ENCODE measurements at places on chromosomes 1 and 21. TPM values are rescaled to one million over a fixed set of nuclear protein-coding genes. Genes with fewer than 3 reads are reported as not detected.

Gene SLC45A1
- 3.0 TPM for total RNA-seq

Gene FCMR
- 5.2 TPM for total RNA-seq

DNA sequence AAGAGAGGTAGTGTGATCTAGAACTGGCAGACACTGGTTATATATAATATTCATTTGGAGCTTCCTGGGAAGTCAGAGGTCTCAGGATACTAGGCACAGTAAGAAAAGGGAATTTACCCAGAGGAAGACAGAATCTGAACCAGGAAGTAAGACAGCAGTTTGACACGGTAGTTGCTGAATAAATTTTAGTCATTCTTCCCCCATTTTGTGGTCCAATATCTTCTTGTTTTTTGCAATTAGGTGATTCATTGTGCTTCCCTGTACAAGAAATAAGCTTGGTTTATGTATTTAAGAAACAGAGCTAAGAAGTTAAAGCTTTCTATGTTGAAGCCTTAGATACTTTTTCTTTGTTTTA, 1.3 kb downstream of the TMEM167B start:
- no peak for DNase-seq

- no peak for DNase-seq
Measured at GRCh38 chr1:70318191-70318590, 36.3 kb downstream of the ANKRD13C start.

DNA sequence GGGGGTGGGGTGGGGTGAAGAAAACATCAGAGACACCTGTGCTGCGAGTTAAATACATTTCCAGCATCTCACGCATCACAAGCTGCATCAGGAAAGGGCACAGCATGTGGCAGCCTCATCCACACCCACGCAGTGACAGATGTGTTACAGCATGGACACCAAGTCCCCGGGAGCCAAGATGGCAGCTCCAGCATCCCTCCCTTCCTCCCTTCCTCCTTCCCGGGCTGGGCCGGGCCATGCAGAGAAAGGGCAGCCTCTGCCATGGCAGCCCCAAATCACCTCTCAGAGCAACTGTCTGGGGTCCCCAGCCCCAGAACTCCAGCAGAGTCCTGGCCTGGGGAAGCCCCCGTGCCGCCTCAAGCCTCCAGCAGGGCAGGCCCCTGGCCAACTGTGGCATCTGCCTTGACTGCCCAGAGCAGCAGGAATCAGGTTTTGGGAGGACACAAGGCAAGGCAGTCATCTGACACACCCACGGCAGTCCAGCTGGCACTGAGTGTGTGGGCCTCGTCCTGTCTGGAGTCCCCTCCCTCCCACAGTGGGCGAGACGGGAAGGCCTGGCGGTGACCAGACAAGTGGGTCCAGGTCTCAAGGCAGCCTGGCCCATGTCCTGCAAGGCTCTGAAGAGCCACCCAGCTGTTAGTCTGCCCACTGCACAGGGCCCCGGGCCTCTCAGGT, 6.2 kb downstream of the SMIM1 start:
- DNase-seq = no peak

- no peak for DNase-seq
Measured at GRCh38 chr1:107687849-107688753, 276.9 kb downstream of the VAV3 start.

GRCh38 chr1:65979136-65980044, 186.7 kb downstream of the PDE4B start:
- no peak for DNase-seq

DNA sequence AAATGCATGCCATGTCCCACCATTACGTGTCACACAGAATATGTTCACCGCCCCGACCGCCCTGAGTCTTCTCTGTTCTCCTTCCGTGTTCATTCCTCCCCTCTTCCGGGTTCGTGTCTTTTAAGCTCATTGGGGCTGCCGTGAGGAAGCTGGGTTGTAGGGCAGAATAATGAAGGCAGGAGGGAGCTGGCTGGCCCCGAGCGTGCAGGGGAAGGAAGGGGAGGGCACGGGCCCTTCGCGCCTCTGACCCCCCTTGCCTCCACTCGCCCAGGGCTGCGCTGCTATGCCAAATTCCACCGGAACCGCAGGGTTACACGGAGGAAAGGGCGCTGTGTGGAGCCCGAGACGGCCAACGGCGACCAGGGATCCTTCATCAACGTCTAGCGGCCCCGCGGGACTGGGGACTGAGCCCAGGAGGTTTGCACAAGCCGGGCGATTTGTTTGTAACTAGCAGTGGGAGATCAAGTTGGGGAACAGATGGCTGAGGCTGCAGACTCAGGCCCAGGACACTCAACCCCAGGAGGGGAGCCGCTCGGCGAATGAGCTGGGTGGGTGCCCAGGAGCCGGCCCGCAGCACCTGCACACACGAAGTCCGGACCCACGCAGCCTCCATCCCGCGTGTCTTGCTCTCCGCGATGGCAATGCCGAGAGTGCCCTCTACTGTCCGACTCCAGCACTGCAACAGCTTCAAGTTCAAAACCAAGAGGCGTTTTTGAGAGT, 16.5 kb upstream of the AGTRAP start:
- peak; percentile 83 for DNase-seq

- no peak for DNase-seq
Measured at GRCh38 chr1:40840526-40841323, 21.4 kb downstream of the CITED4 start.

DNA sequence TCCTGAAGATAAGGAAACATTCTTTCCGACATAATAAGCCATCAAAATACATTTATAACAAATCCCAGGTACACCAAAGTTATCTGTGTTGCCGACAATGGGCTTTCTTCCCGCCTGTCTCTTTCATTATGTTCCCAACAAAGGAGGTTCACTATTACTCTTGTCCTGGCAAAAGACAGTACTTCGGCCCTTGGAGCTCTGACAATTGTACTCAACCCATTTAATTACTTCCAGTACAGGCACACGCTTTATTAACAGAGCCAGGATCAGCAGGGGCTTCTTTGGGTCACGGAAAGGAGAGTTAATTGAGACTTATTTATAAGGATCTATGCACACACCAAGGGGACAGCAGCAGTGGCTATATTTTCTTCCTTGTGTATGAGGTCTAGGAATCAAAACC, 46.6 kb upstream of the DUSP10 start:
- DNase-seq = no peak
